ENCODE measurements at places on chromosomes 7 and 10.

GRCh38 chr10:107168738-107169137, 4.2 kb upstream of the SORCS1 start:
- no peak for DNase-seq

DNA sequence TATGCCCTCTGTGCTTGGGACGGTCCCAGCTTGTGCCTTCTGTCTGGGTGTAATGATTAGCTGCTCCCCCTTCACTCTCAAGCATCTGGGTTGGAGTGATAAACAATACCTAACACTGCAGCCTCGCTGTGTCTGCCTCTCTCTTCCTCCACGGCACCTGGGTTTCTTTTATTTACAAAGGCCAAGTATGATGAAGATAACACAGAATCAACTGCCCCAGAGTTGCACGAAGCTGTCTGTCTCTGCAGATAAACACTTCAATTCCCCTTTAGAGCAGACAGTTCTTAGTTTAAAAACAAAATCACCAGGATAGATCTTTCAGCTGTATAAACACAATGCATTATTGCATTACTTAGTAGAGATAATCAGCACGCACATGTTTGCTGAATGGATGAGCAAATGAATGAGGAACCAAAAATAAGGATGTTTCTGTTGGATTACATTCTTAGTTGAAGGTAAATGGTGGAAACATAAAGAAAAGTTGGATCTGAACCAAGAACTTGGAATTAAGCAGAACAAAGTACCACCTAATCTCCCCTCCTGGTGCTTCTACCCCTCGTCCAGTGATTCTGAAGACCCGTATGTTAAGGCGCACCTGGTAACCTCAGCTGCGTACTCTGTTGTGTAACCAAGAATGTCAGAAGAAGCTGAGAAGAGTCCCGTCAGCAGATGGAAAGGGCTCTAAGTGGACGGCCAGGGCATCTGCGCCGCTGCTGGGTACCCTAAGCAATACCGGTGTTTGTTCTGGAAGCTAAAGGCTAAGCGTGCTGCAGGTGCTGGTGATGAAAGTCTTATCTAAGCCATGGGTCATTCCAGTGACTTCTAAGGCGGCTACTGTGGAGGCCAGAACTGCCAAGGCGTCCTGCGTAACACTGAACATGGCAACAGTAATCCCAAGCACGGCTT, 26.6 kb downstream of the INSIG1 start:
- no peak for DNase-seq

DNA sequence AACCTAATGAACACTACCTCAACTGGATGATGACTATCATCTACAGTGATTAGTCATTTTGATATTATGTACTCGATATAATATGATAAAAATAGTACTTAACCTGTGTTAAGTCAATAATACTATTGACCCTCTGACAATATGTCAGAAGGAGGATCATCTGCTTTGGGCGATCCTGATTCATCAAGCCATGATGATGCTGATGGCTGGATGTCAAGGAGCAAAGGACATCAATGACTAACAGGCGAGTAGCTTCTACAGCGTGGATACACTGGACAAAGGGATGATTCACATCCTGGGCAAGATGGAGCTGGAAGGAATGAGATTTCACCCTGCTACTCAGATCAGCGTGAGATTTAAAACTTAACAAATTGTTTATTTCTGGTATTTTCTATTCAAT, 94.4 kb upstream of the SKAP2 start:
- no peak for DNase-seq

DNA sequence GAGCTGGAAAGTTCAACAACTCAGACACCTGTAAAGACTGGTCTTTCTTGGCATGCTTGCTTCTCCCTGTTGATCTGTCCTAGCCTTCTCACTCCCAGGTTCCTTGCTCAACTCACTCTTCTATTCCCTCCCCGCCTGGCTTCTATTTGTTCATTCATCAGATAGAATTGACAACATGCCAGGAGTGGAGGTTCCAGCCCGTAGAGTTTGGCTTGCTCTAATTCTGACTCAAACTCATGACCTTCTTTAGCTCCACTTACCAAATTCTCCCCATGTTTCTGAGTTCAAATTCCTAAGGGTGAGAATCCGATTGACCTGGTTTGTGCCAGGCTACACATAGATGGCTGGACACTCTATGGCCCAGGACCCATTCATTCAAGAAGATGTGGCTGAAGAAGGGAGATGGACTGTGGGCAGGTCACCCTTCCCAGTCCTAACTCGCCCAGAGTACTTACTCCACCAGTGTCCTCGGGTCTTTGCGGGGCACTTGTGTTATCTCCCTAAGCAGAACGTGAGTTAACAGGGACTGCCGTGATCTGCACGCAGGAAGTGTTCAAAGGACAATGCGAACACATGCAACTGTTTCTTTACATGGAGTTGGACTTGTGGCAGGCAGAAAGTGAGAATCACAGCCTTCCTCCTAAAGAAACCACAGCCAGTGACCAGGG, 4.0 kb upstream of the TMEM236 start:
- no peak for DNase-seq

- DNase-seq, result no peak
These were observed 34.7 kb downstream of the RBM17 start for GRCh38 chr10:6123532-6123931.

- DNase-seq, result no peak
These were observed 44.4 kb upstream of the AKR1C2 start for GRCh38 chr10:5047912-5048628.

- no peak for DNase-seq
These were observed 116.4 kb upstream of the NOBOX start for GRCh38 chr7:144519925-144520324.

GRCh38 chr7:141714571-141714970, 6.4 kb downstream of the WEE2 start:
- DNase-seq, result no peak

GRCh38 chr7:294440-295154, 4.6 kb downstream of the FOXL3 start:
- no peak for DNase-seq

DNA sequence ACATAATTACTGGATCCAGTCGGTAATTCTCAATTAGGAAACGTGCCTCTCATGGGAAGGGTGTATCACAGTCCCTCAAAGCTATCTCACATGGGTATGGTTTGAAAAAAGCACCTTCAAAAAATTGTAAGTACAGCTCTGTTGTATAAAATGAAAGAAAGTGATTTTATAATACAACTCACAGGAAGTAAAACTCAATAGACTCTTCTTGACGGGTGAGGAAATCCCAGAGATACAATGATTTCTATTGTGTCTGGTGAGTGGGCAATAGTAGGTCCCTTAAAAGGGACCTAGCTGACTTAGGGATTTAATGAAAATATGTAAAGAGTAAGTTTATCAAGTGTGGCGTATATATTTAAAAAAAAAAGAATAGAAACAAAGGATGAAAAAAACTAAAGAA, 27.0 kb downstream of the TASOR2 start:
- no peak for DNase-seq

DNA sequence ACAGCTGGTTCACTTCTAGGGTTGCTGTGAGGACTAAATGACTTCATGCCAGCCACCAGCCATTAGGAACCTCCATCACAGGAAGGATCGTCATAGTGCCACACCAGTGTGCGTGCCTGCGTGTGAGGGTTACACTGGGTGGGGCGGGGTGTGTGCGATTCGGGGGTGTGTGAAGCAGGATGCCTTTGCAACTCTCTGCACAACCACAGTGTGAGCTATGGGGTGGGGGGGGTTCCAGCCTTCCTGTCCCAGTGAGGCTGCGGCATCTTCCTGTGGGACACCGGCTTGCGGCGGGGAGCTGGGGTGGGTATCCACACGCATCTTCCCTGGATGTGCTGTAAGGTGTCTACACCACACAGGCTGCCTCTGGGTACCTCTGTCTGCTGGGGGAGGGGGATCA, 6.9 kb upstream of the ELFN1 start:
- DNase-seq, result no peak

All from BE2C (cell line).